ENCODE measurements at places on chromosomes 1 and 21.

DNA sequence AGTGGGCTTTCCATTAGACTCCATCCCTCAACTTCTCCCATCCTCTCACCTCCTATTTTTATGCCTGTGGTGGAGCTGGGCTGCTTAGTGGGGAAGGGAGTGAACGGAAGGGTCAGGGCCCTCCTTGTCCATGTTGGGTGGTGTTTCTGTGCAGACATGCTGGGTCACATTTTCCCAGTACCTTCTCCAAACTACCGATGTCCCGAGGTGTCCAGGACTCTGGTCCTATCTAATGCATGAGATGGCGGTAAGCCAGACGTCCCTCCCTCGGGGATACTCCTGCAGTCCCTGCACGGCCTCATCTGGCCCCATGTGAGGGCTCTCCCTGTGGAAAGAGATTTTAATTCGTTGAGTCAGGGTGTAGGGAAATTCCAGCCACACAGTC lies 61.0 kb downstream of the OBSCN start:
- no peak for DNase-seq

- no peak for DNase-seq
Observed at GRCh38 chr1:204511366-204511765, 4.8 kb upstream of the MDM4 start.

GRCh38 chr1:178101654-178102053 lies 7.8 kb downstream of the RASAL2 start:
- DNase-seq, result peak; percentile 51

DNA sequence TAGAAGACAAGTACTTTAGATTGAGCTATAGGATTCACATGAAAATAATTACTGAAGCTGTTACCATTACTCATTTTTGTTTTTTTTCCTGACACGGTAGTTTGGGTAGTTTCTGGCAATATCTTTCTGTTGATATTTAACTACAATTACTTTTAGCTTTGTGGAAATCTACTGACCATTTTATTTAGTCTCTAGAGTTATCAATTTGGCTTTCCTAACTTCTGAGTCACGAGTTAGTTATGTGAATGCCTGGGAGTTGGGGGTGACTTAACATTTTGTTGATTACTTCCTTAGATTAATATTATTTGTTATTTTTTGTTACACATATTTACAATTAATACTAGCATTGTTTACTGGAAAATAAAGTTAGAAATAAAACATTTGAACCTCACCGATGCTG lies 160.6 kb downstream of the HMCN1 start:
- DNase-seq, result peak; percentile 60

GRCh38 chr1:13451399-13451965 lies 41.2 kb downstream of the PRAMEF20 start:
- DNase-seq, result no peak

DNA sequence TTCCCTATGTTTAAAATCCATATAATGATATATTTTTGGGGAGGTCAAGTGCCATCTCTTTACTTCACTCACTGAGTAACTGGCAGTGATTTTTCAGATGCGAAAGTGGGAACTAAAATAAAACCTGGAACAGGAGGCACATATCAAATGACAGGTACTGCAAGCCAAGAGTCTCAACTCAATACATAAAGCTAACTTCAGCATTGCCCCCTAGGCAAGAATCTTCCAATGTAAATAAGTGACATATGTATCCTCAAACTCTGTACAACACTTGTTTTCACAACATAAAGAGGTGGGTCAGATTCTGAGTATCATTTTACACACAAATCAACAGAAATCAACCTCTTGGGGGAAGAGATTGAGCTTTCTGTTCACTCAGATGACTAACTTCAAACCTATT lies 18.1 kb downstream of the DCAF8 start:
- no peak for DNase-seq

DNA sequence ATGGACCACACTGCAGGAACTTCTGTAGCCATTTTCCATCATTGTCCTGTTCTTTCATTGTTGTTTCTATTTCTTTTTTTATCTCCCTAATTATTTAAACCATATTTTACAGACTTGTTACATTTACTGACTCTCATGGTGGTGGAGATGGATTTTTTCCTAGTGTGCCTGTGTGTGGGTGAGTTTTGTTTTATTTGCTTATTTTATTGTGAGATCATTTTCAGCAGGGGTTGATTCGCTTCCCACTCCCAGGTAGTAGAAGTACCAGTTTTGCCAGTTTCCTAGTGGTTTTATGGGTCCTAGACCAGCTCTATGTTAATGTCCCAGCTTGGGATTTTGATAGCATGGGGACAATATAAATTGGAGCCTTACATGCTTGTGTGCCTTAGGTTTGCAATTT lies 80.0 kb upstream of the BACH1 start:
- DNase-seq, result no peak

DNA sequence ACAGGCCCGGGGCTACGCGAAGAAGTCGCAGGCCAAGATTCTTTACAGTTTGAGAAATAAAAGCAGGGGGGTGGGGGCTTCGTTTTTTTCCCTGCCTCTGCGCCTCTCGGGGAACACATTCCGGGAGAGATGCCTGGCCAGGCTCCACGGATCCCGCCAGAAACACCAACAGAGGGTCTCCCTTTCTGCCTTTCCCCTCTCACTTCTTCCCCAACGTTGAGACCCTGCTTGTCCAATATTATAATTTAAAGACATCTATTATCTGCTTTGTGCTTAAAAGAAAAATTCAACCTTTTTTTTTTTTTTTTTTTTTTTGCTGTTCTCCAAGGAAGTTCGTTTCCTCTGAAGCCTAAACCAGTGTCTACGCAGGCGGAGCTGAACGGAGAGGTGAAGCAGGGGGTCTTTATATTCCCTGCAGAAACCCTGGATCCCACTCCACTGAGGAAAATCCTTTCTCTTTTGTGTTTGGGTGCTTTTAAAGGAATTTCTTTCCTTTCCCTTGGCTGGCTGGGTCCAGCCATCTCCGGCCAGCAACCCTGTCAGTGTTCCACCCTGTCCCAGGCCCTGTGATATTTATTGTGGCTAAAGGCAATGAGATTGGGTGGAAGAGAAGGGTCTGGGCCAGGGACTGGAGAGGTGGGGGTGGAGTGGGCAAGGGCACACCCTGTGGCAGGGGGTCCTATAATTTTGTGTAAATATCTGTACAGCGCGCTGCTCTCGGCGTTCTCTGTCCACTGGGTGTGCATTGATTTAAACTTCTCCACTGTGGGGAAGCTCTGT lies 2.2 kb downstream of the FOXD2 start:
- no peak for DNase-seq

GRCh38 chr1:97500760-97501159 lies 420.1 kb downstream of the DPYD start:
- DNase-seq, result no peak

DNA sequence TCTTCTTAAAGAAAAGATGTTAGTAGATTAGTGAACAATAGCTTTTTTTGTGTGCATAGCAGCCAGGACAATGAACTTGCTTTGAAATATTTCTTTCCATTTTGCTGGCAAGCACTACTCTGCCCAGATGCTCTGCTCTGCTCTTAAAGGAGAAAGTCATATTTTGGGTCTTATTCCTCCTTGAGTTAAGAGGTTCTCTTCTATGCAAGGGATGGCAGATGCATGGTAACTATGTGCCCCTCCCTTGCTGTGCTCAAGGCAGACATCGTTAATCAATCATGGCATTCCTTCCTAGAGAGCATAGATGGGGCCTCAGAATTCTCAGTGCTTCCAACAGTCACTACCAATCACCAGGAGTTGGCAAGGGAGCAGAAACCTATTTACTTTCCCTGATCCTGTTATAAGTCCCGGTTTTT lies 27.6 kb downstream of the NIPAL3 start:
- DNase-seq, result no peak

- no peak for DNase-seq
Observed at GRCh38 chr1:243528459-243529121, 272.7 kb downstream of the SDCCAG8 start.

- DNase-seq, result no peak
Observed at GRCh38 chr1:32893198-32894018, 7.1 kb downstream of the HPCA start.

DNA sequence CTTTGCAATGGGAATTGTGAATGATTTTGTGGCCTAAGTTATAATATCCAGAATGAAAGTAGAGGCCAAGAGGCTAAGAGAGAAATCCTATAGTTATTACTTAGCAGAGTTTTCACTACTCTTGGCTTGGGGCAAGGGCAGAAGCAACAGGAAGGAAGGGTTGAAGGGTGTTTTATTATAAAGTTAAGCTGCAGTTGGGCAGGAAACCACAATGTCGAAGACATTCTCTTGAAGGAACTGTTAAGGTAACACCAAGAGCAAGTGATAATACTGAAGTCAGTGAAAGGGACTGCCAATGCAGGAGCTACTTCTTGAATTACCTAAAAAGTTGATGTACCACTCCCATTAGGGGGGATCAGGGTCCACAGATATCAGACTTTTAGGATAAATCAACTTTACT lies 8.3 kb downstream of the XCL2 start:
- no peak for DNase-seq

DNA sequence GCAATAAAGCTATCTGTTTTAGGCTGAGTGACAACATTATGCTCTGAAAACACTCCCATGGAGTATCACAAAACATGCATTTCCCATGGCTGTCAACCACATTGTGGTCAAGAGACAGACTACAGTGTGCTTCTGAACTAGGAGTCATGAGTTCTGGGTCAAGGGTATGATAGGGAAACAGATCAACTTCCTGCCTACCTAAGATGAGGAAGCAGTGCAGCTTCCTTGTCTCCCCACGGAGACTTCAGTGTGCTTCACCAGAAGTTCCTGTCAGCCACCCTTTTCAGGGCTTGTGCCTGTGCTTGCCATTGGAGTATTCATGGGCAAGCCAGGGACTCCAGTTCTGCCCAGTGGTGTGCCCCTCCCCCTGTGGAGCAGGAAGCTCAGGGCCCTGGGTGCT lies 19.9 kb downstream of the LCE3E start:
- no peak for DNase-seq

All from fibroblast of upper back skin (primary cell).